Fibroblast of villous mesenchyme (primary cell): ENCODE measurements at places on chromosomes 2 and 18. TPM values are rescaled to one million over a fixed set of nuclear protein-coding genes. Genes with fewer than 3 reads are reported as not detected.

Gene SP140
- 0.86 and 0.97 TPM in 2 replicates for total RNA-seq

Gene ZNF516
- 50.6 and 53.1 TPM in 2 replicates for total RNA-seq

Gene GREB1
- under 0.01 TPM in 2 replicates for total RNA-seq

Gene ALK
- total RNA-seq: not detected in 2 replicates

Gene GCG
- not detected in 2 replicates for total RNA-seq

GRCh38 chr2:186181625-186182024 is 304.4 kb upstream of the ZC3H15 start:
- no peak for DNase-seq

DNA sequence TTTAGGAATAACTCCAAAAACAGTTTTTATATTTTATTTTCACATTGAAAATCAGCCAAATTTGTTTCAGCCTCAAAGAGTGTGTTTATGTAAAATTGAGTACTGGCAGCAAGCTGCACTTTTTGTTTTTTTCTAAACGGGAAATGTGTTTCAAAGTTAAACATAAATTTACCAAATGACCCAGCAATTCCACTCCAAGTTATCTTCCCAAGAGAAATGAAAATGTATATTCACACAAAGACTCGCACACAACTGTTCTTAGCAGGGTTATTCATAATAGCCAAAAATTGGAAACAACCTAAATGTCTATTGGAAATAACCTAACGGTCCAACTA is 9.3 kb downstream of the ALPK2 start:
- no peak for DNase-seq

DNA sequence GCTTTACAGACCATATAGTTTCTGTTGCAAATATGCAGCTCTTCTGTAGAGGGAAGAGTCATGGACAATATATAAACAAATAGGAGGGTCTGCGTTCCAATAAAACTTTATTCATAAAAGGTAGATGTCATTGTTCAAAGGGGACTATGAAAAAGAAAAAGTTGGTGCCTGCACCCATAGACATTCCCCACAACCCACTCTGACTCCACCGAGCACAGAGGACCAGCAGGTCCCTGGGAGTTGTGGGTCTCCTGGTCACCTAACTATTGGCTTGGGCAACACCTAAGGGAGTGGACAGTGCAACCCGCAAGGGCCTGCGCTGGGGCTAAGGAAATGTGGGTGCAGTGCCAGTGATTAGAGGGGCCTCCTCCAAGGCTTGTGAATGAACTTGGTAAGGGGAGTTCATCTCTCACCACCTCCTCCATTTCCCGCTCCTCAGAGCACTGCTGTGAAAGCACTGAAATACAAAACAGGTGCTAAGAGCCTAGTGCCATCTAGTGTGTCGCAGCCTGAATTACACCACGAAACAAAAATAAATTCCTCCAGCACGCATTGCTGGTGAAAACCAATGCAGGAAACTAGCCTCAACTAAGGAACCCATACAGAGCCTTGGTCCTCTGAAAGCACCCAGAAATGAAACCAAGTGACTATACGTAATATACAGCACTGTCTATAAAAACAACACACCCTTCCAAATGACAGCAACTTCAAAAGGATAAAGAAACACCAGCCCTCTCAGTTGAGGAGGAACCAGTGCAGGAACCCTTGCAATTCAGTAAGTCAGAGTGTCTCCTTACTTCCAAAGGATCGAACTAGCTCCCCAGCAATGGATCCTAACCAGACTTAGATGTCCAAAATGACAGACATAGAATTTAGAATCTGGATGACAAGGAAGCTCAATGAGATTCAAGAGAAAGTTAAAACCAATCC is 166.6 kb downstream of the RNF144A start:
- peak; percentile 35 for DNase-seq

DNA sequence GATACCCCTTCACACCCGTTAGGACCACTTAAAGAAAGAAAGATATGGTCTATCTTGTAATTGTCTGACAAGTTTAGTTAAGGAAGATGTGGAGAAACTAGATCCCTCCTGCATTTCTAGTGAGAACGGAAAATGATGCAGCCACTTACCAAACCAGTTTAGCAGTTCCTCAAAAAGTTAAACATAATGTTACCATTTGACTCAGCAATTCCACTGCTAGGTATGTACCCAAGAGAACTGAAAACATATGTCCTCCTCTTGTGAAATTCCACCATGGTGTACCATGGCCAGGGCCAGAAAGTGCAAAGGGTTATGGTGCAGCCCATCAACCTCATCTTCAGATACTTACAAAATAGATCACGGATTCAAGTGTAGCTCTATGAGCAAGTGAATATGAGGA is 79.0 kb upstream of the ID2 start:
- no peak for DNase-seq

GRCh38 chr2:229800997-229801754 is 86.8 kb upstream of the DNER start:
- DNase-seq: peak; percentile 67

- DNase-seq: no peak
Measured at GRCh38 chr18:30730915-30731314, 311.6 kb downstream of the DSC3 start.

DNA sequence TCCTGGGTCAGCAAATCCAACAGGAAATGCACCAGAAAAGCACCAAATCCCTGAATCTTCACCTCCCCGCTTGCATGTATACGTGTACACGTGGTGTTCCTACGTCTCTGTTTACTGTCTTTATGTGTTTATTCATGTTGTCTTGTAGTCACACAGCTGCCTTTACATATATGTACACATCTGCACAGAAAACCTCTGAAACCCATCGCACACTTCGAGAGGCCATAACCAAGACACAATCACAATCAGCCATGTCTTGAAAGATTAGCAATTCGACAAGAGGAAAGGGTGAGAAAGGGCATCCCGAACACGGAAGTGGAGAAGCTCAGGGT is 98.1 kb downstream of the PLB1 start:
- no peak for DNase-seq

DNA sequence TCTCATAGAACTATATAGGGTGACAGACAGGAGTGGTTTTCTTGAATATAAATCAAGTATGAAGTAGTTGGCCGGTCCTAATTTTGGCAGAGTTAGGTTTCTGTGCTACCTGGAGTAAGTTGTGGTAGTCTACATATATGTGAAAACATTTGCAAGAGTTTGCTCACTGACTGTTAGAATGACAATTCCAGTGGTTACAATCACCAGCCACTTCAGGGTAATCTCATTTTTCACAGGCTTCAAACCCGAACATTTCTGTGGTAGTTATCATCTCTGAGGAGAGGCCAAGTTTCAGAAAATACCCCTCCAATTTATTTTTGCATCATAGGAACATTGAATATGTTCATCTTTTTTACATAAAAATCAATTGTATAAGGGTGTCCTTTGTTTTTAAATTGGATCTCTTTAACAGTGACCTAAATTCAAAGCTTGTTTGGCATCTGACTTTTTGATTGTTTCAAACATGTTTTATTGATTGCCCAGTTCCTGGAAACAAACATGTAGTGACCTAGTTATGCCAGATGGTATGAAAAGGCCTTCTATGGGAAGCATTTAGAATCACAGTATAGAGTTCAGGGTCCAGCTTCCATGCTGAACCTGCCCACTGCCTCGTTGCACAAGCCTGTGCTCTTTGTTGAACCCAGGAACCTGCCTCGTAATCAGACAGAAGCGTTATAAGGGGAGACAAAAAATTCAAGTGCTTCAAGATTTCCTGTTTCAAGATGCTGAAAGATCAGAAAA is 250.6 kb downstream of the LTBP1 start:
- no peak for DNase-seq

- peak; percentile 90 for DNase-seq
Measured at GRCh38 chr2:160294339-160294803, 94.3 kb upstream of the ITGB6 start.

DNA sequence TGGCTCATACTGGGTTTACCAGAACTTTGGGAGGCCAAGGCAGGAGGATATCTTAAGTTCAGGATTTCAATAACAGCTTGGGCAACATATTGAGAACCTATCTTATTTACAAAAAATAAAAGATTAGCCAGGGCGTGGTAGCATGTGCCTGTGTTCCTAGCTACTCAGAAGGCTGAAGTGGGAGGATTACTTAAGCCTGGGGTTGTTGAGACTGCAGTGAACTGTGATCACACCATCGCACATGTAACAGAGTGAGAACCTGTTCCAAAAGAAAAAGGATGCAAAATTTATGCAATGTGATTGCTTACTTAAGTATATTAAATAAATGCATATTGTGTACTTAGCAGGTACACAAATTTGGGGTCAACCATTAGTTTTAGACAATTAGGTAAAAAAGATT is 768.9 kb upstream of the CDH7 start:
- no peak for DNase-seq
